Activated CD4-positive, alpha-beta memory T cell treated with anti-CD3 and anti-CD28 coated beads, Interleukin-2, amount 10 ng/mL, durations not matched to agents 7 days and 5 days (primary cell): ENCODE measurements at places on chromosomes 13 and 19. TPM values are rescaled to one million over a fixed set of nuclear protein-coding genes. Genes with fewer than 3 reads are reported as not detected.

ZNF626 gene
- 8.5 TPM for total RNA-seq

ZNF90 gene
- total RNA-seq = 8.5 TPM

CRX gene
- not detected for total RNA-seq

ATCAY gene
- total RNA-seq = not detected

LAIR2 gene
- total RNA-seq = 2.4 TPM

KLK1 gene
- total RNA-seq = 2.6 TPM

DNA sequence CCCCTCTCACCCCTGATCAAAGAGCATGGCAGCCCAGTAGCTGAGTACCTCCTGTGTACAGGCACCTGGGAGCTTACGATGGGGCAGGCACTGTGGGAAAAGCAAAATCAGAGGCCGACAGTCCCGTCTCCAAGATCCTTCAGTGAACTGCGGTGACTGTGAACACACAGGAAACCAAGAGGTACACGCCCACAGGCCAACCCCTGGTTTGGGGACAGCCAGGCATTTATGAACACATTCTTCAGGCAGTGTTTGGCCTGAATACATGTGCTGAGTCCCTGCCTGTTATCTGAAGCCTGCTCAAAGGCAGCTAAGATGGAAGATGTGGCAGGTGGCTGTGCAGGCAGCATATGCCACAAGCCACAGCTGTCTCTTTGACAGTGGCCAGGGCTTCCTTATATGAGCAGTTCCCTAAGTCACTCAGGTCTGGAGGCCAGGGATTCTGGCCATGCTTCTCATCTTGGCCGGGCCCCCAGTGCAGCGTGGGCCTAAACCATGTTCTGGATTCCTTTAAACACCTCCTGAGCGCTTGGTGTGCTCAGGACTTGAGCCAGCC, 123.6 kb downstream of the UQCRFS1 start:
- no peaks in the 10 kb centered on the region for H3K4me1 ChIP-seq
- H3K4me3 ChIP-seq = no peak overlapping the region
- H3K27me3 ChIP-seq = no peaks in the 10 kb centered on the region
- DNase-seq = no peak
- no peak overlapping the region for H3K27ac ChIP-seq

DNA sequence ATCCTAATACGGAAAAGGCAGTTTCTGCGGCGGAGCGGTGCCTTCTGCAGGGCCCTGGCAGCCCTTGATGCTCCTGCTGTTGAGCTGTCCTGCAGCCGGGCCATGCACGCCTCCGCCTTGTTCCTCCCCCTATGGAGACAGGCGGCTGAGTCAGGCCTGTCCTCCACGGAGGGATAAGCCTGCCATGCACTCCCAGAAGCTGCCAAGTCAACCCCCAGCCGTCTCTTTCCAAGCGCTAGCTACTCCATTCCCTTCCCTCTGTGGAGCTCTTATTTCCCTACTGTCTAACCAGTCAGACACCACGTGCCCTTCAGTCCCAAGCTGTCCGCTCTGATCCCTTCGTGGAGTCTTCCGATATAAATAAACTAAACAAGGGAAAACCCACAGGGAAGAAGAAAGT, 197.0 kb downstream of the COL4A1 start:
- H3K4me3 ChIP-seq = no peak overlapping the region
- H3K27ac ChIP-seq = no peak overlapping the region

DNA sequence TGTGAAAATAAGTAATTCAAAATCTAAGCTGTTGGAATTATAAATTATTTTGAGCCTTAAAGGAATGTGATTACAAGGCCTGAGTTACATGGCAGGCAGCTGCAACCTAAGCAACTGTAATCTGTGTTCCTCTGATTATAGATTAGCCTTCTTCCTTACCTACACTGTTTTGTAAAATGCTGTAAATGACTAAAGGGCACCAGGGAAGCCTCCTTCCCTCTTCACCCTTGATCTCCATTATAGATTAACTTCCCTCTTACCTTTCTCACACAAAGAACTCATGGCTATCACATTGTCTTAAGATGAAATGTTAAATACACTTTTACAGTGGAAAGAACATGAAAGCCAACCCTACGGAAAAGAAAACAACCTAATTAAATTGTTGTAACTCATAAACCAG, 423.7 kb upstream of the KLF12 start:
- peaks cover 4% of the 10 kb centered on the region for H3K4me1 ChIP-seq
- H3K4me3 ChIP-seq = no peak overlapping the region
- H3K27ac ChIP-seq = no peak overlapping the region
- H3K27me3 ChIP-seq = no peaks in the 10 kb centered on the region

GRCh38 chr19:18520848-18521691, 800 bp downstream of the ELL start:
- peak overlapping the region; percentile 79 for H3K27ac ChIP-seq
- H3K4me3 ChIP-seq = peak overlapping the region; percentile 93
- peaks cover 8% of the 10 kb centered on the region for H3K36me3 ChIP-seq
- H3K4me1 ChIP-seq = peaks cover 26% of the 10 kb centered on the region
- H3K27me3 ChIP-seq = no peaks in the 10 kb centered on the region
- peak; percentile 32 for DNase-seq

- no peak overlapping the region for H3K27ac ChIP-seq
- H3K4me1 ChIP-seq = peaks cover 21% of the 10 kb centered on the region
- peaks cover 17% of the 10 kb centered on the region for H3K27me3 ChIP-seq
- H3K36me3 ChIP-seq = peaks cover 4% of the 10 kb centered on the region
- H3K4me3 ChIP-seq = no peak overlapping the region
Observed at GRCh38 chr13:21606796-21607195, 2.8 kb upstream of the MICU2 start.

DNA sequence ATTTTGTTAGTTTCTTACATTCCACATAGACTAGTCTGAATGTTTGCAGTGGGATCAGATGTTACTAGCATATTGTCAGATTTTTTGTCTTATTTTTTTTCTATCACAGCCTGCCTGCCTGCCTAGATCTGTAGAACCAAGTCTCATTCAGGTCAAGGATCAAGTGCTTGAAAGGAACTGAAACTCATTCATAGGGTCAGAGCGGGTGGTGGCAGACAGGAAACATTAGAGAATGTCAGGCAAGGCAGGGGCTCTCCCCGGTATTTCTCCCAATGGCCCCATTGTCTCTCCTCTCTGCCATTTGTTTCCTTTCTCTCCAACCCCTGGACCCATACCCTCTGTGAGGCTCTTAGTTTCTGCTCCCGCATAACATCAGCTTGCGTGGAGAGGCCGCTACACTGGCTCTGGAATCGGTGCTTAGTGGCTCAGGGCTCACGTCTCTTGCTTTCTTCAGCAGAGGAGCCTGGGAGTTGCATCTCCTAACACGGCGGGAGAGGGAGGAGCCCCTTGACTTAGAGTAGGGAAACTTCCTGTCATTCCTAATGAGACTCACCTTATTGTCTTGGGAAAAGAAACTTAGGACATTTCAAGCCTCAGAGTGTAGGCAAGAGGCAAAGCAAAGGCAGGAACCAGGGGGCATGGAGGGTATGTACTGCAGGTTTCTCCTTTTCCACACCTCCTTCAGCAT, 35.6 kb upstream of the SPATA13 start:
- H3K36me3 ChIP-seq = no peaks in the 10 kb centered on the region
- peaks cover 5% of the 10 kb centered on the region for H3K27me3 ChIP-seq
- H3K27ac ChIP-seq = no peak overlapping the region
- H3K4me1 ChIP-seq = peaks cover 71% of the 10 kb centered on the region

DNA sequence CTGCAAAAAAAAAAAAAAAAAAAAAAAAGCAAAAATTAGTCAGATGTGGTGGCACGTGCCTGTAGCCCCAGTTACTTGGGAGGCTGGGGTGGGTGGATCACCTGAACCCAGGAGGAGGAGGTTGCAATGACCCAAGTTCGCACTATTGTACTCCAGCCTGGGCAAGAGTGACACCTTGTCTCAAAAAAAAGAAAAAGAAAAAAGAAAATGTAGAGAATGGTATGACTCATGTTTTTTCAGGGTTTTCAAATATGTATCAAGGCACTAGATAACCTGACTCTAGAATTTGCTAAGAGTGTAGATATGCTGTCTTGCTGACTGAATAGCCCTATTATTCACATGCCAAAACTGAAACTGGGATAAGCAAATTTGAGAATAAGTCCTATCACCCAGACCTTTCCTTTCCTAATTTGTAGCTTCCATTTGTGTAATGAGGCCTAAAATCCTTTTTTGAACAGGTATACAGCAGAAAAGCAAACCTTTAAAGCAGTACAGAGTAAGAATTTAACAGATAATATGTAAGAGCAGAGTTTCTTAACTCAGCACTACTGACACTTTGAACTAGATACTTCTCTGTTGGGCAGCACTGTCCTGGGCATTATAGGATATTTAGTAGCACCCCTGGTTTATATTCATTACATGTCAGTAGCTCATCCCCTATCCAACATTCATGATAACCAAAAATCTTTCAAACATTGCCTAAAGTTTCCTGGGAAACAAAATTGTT, 108.6 kb downstream of the ELF1 start:
- peaks cover 3% of the 10 kb centered on the region for H3K36me3 ChIP-seq
- no peaks in the 10 kb centered on the region for H3K27me3 ChIP-seq
- H3K4me3 ChIP-seq = no peak overlapping the region
- H3K27ac ChIP-seq = no peak overlapping the region
- peaks cover 15% of the 10 kb centered on the region for H3K4me1 ChIP-seq

GRCh38 chr13:70310396-70311119, 202.3 kb upstream of the KLHL1 start:
- H3K36me3 ChIP-seq = no peaks in the 10 kb centered on the region

GRCh38 chr13:25857830-25858229, 194.0 kb downstream of the SHISA2 start:
- H3K27me3 ChIP-seq = peaks cover 6% of the 10 kb centered on the region
- H3K4me1 ChIP-seq = no peaks in the 10 kb centered on the region
- no peak overlapping the region for H3K27ac ChIP-seq
- no peak for DNase-seq
- no peak overlapping the region for H3K4me3 ChIP-seq

- no peak overlapping the region for H3K27ac ChIP-seq
- no peaks in the 10 kb centered on the region for H3K36me3 ChIP-seq
- peaks cover 17% of the 10 kb centered on the region for H3K4me1 ChIP-seq
- no peak for DNase-seq
Observed at GRCh38 chr13:28493740-28494503, 1.0 kb downstream of the FLT1 start.

GRCh38 chr19:50320596-50320995, 8.6 kb downstream of the KCNC3 start:
- peaks cover 11% of the 10 kb centered on the region for H3K4me1 ChIP-seq
- H3K27ac ChIP-seq = no peak overlapping the region
- H3K4me3 ChIP-seq = no peak overlapping the region
- no peak for DNase-seq
- H3K27me3 ChIP-seq = peaks cover 13% of the 10 kb centered on the region
- no peaks in the 10 kb centered on the region for H3K36me3 ChIP-seq

DNA sequence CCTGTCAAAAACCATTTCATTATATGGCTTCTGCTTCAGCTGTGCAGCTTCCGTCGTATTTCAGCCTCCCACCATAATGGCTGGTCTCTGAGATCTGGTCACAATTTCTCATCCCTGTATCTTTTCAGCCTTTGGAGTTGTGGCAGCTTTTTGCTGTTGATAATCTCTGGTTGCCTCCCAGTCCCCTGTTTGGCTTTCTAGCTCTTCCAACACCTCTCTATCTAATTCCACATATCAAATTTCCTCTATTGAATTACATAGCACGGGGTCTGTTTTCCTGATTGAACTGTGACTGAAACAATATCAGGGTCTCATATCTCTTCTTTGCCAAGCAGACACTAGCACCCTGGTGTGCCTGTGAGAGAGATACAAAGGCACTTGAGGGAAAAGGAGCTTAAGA, 222.1 kb upstream of the OBI1 start:
- H3K4me1 ChIP-seq = no peaks in the 10 kb centered on the region
- no peak for DNase-seq
- no peaks in the 10 kb centered on the region for H3K36me3 ChIP-seq
- no peaks in the 10 kb centered on the region for H3K27me3 ChIP-seq
- no peak overlapping the region for H3K27ac ChIP-seq

- H3K36me3 ChIP-seq = no peaks in the 10 kb centered on the region
- no peak overlapping the region for H3K27ac ChIP-seq
- peaks cover 6% of the 10 kb centered on the region for H3K27me3 ChIP-seq
- H3K4me3 ChIP-seq = no peak overlapping the region
- H3K4me1 ChIP-seq = peaks cover 22% of the 10 kb centered on the region
Observed at GRCh38 chr13:95480791-95481780, 71.4 kb upstream of the CLDN10 start.

DNA sequence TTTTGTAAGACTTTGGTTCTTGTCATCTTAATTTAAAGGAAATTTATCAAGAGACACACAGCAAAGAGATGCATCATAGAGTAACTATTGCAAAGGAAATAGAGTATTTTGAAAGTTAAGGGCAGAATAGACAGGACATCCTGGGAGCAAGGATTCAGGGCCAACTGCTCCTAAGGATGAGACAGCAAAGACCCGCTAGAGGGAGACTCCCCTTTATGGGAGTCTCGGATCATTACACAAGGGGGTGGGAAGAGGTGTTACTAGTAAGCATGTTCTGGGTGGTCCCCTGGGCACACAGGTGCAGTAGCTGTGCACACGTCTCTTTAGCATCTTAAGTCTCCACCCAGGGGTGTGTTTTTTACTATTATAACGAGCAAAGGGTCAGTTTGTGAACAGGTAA, 9.6 kb downstream of the ZSCAN5C start:
- H3K27ac ChIP-seq = no peak overlapping the region
- no peak overlapping the region for H3K4me3 ChIP-seq
- no peaks in the 10 kb centered on the region for H3K27me3 ChIP-seq
- H3K4me1 ChIP-seq = no peaks in the 10 kb centered on the region

DNA sequence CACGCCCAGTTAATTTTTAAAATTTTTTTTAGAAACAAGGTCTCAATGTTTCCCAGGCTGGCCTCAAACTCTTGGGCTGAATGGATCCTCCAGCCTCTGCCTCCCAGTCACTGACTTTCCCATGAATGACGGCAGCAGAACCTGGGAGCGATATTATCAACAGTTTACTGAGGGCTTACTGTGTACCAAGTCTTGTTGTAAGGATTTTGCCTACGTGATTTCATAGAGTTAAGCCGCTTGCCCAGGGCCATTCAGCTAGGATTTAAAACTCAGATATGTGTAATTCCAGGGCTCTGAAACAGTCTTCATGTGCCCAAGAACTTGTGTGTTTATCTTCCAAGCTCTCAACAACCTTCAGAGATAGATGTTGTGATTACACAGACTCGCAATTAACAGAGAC, 6.0 kb upstream of the KXD1 start:
- no peak for DNase-seq
- no peaks in the 10 kb centered on the region for H3K4me1 ChIP-seq
- H3K27ac ChIP-seq = no peak overlapping the region
- H3K36me3 ChIP-seq = no peaks in the 10 kb centered on the region
- no peak overlapping the region for H3K4me3 ChIP-seq

DNA sequence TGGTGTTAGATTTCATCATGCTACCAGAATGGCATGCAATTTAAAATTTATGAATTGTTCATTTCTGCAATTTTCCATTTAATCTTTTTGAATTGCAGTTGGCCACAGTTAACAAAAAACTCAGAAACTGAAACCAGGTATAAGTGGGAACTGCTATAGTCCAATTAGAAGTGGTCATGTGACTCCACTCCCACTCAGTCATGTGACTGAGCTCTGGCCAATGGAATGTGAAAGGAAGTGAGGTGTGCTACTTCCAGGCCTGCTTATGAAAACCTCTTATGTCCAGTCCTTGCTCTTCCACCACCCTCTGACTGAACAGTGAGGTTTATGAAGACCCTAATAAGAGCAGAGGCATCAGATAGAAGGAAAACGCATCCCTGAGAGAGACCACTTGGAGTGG, 47.0 kb downstream of the DLEU7 start:
- H3K27ac ChIP-seq = no peak overlapping the region
- H3K36me3 ChIP-seq = no peaks in the 10 kb centered on the region
- DNase-seq = no peak
- H3K4me1 ChIP-seq = peaks cover 4% of the 10 kb centered on the region
- no peak overlapping the region for H3K4me3 ChIP-seq

GRCh38 chr13:52002361-52002760, 8.9 kb downstream of the ATP7B start:
- H3K4me1 ChIP-seq = no peaks in the 10 kb centered on the region
- no peak overlapping the region for H3K4me3 ChIP-seq
- H3K27me3 ChIP-seq = peaks cover 27% of the 10 kb centered on the region
- no peak for DNase-seq
